ENCODE measurements at places on chromosomes 7 and 10. TPM values are rescaled to one million over a fixed set of nuclear protein-coding genes. Genes with fewer than 3 reads are reported as not detected.
A peak's percentile ranks its signal among the peaks of the same experiment; 100 is the strongest.

DNA sequence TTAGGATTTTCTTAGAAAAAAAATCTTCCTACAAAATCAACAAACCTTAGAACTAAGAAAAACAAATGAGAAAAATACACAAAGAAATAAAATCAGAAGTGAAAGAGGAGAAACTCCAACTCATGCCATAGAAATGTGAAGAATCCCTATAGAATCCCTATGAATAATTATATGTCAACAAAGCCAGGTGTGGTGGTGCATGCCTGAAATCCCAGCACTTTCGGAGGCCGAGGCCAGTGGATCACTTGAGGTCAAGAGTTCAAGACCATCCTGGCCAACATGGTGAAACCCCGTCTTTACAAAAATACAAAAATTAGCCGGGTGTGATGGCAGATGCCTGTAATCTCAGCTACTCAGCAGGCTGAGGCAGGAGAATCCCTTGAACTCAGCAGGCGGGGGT, 27.1 kb downstream of the ACSM6 start:
- no peak for DNase-seq

DNA sequence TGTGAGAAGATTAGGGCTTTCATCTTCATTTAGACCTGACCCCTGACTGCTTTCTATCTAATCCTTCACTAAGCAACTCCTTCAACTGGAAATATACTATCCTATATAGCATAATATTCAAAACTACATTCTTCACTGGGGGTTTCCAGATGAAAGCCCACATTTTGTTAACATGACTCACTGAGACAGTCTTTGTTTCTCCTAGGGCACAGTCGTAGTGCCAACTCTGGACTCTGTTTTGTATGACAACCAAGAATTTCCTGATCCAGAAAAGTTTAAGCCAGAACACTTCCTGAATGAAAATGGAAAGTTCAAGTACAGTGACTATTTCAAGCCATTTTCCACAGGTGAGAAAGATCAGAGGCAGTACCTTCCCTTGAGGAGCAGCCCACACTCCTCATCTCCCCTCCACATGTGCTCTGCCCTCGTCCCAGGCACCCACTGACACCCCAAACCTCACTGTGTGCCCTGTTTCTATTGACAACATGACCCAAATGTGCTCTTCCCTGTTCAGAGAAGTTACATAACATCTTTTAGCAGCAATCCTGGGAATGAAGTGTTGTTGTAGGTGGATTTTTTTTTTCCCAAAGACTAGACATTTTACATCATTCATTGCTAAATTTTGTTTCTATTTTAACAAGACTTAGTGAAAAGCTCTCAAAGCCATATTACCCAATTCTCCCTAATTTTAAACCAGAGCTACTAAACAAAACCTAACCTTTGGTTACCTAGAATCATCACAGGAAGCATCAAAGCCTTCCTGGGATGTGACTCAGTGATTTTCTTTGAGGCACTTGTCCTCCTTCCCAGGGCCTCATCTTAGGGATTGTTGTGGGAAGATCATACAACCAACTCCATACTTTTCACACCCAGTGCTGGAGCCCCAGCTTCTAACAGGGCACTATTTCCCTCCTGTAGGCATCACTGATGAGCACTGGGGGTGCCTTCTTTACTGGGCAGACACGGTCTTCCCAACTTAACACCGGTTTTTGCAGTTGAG, 10.7 kb downstream of the CYP2E1 start:
- no peak for DNase-seq

- no peak for DNase-seq
Measured at GRCh38 chr10:43024942-43025700, 51.7 kb upstream of the RET start.

CCL24 gene
- not detected for total RNA-seq

DNA sequence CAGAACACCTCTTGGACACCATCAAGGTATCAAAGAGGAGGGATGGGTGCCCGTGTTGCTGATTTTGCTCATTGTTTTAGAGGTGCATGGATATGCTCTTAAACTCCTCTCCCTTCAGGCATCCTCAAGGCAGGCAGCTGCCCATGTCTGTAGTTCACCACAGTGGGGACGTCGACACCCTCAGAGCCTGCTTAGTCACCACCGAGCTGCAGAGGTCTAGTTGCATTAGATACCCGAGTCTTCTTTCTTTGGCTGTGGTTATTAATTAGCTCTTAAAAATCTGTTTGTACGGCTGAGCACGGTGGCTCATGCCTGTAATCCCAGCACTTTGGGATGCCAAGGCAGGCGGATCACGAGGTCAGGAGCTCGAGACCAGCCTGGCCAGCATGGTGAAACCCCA, 24.7 kb upstream of the TSPAN13 start:
- DNase-seq: no peak

GRCh38 chr10:69800109-69800508, 1.6 kb upstream of the COL13A1 start:
- peak; percentile 72 for DNase-seq

BEND7 gene
- 5.2 TPM for total RNA-seq

GIMAP1 gene
- not detected for total RNA-seq

DNA sequence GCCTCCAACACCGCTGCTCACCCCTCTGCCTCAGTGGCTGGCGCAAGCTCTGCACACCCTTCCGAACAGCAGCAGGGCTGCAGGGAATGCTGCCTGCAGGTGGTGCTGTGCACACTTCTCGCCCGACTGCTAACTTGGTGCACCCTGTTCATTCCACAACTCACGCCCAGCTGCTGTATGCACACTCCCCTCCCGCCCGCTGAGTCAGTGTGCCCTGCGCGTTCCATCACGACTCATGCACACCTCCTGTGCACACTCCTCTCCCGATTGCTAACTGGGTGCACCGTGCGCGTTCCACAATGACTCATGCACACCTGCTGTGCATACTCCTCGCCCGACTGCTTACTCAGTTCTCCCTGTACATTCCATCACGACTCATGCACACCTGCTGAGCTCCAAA, 21.5 kb downstream of the ADARB2 start:
- peak; percentile 60 for DNase-seq

- no peak for DNase-seq
Measured at GRCh38 chr10:123965973-123966895, 74.6 kb upstream of the CPXM2 start.

SPRN gene
- not detected for total RNA-seq

DNA sequence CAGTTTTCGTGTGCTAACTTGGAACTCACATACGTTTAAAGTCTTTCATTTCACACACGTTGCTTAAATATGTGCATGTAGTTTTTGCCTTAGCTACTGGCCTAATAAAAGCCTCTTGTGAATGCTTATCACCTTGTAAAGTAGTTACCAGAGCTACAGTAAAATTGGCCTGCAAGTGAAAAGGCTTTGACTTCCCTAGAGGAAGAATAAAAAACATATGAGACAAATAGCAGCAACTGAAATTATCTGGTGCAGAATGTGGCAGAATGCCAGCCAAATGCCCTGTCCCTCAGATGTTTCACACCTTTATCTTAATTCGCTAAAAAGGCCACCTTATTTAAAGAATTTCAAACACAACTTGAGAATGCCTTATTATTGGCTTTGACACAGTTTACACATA, 28.1 kb upstream of the RPA3 start:
- DNase-seq: no peak

PDLIM1 gene
- total RNA-seq: 3.8 TPM

DNA sequence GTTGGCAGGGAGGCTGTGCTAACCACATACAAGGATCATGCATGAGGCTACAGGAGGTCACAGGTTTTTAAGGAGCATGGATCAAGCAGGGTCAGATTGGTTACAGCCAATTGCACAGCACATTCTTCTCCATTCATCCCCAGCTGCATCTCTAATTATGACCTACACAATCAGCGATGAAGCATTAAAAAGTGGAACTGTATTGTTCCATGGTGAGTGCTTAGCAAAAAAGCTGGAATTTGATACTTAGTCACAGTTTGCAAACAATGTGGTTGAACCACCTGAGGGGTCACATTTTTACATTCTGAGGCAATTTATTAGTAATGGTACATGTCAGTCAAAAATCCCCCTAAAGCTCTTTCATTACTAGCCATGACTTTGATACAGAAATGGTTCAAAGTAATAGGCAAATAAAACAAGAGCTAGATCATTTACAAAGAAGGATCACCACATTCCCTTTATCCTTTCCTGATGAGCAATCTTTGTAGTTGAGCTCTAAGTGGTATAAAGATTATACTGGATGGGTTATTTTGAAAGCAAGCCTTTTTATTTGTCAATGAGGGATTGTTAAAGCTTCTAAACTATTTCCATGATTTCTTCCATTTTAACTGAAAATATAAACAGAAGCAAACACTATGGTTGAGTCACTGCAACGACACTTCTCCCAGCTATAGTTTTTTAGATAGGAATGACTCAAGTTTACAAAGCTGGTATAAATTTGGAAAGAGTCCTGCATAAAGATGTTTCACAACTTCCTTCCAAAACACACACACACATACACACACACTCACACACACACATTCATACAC, 217.8 kb upstream of the SEMA3A start:
- peak; percentile 31 for DNase-seq

- no peak for DNase-seq
Measured at GRCh38 chr10:57972783-57973182, 294.9 kb downstream of the IPMK start.

GRCh38 chr7:116731023-116731395, 59.0 kb downstream of the MET start:
- DNase-seq: no peak

GPR26 gene
- total RNA-seq: 0.03 TPM
